ENCODE measurements at places on chromosomes 1 and 21.

DNA sequence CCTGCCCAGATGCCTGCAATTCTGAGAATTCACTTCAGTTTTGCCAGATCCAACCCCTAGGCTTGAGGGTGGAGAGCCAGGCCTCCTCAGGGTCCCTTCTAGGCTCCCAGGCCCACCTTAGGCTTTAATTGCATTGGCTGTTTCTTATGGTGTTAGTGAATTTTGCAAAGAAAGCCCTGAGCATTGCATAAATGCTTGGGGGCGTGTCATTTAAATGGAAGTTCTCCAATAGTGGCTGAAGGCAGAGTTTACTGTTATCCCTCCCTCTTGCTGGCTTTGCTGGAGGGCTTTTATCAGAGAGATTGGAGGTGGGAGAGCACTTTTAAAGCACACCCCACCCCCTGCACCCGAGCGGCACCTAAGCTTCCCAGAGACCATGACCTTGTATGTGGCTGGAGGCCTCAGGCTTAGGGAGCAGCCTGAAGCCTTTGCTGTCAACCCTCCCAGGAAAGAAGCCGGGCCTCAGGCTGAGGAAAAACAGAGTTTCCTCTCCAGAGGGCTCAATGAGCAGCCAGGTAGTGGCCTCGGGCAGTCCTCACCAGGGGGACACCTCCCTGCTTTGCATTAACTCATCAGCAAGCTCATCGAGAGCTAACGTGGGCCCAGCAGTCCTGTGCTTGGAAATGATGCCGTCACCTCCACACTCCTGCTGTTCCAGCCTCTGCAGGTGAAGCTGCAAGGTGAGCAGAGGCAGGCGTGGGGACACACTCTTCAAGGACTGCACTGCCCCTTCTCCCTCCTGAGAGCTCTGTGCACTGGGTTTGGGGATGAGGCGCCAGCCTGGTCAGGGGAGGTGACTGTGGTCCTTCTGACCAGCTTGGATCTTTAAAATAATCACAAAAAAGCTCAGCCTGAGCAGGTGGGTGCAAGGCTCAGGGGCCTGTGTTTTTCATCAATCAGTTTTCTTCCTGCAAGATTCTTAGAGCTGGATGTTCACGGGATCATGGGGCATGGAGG, 58.0 kb downstream of the STUM start:
- no peak for DNase-seq

GRCh38 chr1:76562292-76562691, 305.0 kb upstream of the ST6GALNAC5 start:
- no peak for DNase-seq

- no peak for DNase-seq
Observed at GRCh38 chr1:17007121-17007520, 4.6 kb downstream of the ATP13A2 start.

GRCh38 chr21:37199057-37199924, 67.8 kb downstream of the VPS26C start:
- DNase-seq, result peak; percentile 41

DNA sequence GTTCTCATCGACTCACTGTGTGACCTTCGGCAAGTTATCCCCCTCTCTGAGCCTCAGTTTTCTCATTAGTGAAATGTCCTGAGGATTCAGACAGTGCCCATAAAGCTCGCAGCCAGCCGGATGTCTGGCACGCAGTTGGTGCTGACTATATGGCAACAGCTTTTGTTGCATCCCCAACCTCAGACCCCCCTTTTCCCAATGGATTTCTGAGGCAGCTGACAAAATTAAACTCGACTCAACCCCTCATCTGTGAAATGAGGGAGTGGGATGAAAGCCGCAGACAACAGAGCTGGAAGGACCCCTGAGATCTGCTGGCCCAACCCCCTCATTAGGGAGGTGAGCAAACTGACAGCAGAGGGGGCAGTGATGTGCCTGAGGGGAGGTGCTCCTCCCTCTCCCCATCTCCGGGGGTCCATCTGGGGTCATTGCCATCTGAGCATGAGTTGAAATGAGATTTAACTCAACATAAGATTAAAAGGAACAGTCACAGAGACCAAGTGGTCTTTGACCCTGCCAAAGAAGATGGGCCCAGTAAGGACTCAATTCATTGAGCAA, 40.4 kb downstream of the NKAIN1 start:
- DNase-seq, result no peak

- DNase-seq, result no peak
Observed at GRCh38 chr1:194225821-194226220, 1039.4 kb upstream of the B3GALT2 start.

GRCh38 chr1:56360021-56360420, 219.3 kb downstream of the PLPP3 start:
- no peak for DNase-seq

DNA sequence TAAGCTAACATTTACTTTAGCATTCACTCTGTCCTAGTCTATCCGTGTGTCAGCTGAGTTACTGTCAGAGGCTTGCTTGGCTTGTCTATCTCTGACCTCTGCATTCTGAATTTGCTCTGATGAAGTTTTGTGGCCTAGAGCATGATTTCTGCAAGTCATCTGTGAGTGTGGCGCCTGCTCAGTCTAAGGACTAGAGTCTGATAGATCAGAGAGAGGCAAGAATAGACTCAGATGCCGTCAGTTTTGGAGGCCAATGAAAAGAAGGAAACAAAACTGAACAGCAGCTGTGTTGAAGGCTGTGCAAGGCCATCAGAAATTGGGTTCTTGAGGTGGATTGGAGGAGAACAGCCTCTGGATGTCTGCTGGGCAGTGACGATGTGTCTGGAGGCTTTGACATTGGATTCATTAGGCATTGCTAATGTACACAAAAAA, 573.1 kb downstream of the USP25 start:
- DNase-seq, result no peak

GRCh38 chr1:205965036-205965884, 22.0 kb upstream of the SLC26A9 start:
- no peak for DNase-seq

GRCh38 chr1:49526672-49527071, 497.1 kb downstream of the AGBL4 start:
- DNase-seq, result no peak

GRCh38 chr1:71357708-71358107, 276.9 kb upstream of the ZRANB2 start:
- DNase-seq, result no peak

DNA sequence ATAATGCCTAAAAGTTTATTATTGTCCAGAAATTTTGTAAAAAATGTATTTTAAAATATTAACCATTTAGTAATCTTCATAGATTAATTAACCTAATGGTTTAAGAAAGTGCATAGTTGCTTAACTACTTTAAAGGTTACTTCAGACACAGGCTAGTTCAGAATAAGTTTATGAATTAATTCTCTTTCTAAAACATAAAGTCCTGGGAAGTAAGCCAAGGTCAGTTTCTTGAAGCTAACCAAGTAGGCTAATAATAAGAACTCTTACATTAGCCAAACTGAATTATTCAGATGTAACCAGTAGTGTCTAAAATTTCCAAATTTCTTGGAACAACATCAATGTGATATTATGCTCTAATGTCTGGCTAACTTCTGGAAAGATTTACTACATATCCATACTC, 790.4 kb downstream of the NCAM2 start:
- DNase-seq, result no peak

DNA sequence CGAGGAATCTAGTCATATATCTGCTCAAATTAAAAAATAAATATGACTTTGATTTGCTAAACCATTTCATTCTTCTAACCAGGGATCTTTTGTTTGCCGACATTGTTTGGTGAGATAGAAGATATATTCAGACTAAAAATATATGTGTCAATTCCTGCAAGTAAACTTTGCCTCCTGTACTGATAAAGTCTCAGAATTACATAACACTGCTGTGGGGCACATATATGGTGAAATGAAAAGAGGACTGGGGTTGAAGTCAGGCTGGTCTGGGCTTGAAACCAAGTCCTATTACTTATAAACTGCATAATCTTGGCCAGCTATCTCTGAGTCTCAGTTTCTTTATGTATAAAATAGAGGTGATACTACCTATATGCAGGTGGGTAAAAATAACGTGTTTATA, 9.8 kb downstream of the SCMH1 start:
- DNase-seq, result no peak

- no peak for DNase-seq
Observed at GRCh38 chr1:167955915-167956314, 19.0 kb upstream of the MPC2 start.

DNA sequence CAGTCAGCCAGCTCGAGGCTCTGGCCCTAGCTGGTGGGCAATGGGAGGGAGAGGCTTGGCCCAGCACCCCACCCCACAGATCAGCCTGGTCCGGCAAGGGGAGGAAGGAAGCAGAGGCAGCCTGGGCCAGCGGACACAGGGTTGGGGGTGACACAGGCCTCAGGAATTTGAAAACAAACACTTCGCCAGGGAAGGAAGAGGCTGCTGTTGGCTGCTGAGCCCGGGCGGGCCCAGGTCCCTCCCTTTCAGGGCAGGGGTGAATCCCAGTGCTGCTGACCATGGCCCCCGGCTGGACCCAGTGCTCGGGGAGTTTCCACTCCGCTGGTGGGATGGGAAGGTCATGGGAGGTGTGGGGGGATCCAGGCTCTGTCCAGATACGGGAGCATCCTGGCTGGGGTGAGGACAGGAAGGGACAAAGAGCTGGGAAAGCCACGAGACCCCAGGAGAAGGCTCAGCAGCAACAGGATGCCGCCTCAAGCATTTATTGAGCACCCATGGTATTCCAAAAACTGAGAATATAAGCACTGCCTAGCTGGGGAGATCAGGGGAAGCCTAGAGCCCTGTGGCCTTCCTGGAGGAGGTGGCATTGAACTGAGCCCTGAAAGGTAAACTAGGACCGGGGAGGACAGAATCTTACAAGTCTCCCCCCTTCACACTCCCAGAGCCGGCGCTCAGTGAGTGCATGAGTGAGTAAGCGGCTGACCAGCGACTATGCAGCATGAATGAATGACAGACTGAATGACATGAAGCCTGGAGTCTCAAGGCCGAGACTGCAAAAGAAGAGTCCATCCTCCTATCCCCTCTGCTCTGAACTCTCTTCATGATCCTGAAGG, 26.2 kb upstream of the EPHA2 start:
- DNase-seq, result peak; percentile 78

GRCh38 chr1:18297896-18298648, 182.7 kb upstream of the KLHDC7A start:
- DNase-seq, result no peak

DNA sequence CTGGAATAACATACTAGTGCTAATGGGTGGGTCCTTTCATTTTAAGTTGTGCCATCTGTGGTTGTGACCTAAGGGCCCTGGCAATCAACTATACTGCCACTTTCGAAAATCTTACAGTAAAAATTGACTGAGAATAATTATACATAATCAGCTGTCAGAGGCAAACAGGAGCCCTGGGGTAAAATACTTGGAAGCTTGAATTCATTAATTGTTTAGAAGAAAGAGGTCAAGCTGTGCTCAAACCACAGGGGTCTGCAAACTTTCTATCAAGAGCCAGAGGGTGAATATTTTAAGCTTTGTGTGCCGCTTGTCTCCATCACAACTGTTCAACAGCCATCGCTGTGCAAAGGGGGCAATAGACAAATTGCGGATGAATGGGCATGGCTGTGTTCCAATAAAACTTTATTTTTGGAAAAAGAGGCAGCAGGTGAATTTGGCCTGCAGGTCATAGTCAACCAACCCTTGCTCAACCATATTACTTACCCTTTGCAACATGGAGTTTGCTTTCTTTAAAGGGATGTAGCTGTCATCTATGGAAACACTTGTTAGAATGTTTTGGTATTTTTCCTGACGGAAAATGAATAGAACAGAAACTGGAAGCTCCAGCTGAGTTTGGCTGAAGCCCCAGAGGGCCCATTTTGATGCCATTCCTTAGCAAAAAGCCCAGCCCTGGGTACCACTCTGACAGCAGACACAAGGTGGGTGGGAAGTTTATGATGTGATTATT, 35.7 kb upstream of the USP1 start:
- no peak for DNase-seq

DNA sequence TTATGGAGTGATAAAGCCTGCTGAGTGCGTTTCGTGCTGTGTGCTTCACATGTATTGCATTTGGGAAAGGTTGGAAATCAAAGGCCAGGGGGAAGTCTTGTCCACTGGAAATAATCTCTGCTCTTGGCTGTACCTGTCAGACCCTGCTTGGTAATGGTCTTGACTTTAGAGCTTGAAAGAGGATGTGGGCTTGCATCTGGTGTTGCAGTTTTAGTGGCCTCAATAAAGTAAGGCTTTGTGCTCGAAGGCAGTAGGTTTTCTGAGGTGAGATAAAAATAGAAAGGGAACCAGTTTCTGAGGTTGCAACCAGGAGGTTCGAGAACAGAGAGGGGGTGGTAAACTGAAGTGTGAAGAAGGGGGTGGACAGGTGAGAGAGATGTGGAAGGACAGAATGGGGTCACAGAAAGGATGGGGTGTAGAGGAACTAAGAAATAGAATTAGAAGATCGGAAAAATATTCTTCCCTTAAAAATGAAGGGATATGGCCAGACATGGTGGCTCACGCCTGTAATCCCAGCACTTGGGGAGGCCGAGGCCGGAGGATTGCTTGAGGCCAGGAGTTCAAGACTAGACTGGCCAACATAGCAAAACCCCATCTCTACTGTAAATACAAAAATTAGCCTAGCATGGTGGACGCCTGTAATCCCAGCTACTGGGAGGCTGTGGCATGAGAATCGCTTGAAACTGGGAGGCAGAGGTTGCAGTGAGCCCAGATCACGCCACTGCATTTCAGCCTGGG, 1.5 kb downstream of the S100PBP start:
- no peak for DNase-seq

GRCh38 chr1:26047278-26047874, 1.5 kb upstream of the SLC30A2 start:
- DNase-seq, result no peak

- no peak for DNase-seq
Observed at GRCh38 chr1:231196728-231197127, 34.9 kb downstream of the TRIM67 start.

GRCh38 chr1:918353-918752, 5.4 kb upstream of the SAMD11 start:
- DNase-seq, result no peak

GRCh38 chr1:81407000-81407821, 393.5 kb upstream of the ADGRL2 start:
- DNase-seq, result no peak

- DNase-seq, result no peak
Observed at GRCh38 chr1:111192658-111193519, 7.6 kb downstream of the DENND2D start.

GRCh38 chr1:29289493-29289892, 53.2 kb downstream of the PTPRU start:
- no peak for DNase-seq

DNA sequence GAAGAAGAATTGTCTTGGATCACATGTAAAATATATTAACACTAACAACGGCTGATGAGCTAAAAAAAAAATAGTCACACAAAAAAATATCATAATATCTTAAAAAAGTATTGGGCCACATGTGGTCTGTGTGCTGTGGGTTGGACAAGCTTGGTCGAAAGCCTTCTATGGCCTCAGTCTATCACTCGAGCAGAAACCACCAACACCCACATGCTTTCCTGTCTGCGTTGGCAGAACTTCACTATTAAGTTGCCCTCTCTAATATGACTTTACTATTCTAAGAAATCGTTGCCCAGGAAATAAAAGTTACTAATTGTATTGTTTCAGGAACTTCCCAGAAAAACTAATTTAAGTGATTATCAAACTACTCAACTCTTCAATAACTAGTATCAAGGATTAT, 28.2 kb upstream of the ETS2 start:
- no peak for DNase-seq

GRCh38 chr1:237760951-237761350, 129.8 kb downstream of the ZP4 start:
- peak; percentile 54 for DNase-seq
